ENCODE measurements at places on chromosomes 13 and 19.

DNA sequence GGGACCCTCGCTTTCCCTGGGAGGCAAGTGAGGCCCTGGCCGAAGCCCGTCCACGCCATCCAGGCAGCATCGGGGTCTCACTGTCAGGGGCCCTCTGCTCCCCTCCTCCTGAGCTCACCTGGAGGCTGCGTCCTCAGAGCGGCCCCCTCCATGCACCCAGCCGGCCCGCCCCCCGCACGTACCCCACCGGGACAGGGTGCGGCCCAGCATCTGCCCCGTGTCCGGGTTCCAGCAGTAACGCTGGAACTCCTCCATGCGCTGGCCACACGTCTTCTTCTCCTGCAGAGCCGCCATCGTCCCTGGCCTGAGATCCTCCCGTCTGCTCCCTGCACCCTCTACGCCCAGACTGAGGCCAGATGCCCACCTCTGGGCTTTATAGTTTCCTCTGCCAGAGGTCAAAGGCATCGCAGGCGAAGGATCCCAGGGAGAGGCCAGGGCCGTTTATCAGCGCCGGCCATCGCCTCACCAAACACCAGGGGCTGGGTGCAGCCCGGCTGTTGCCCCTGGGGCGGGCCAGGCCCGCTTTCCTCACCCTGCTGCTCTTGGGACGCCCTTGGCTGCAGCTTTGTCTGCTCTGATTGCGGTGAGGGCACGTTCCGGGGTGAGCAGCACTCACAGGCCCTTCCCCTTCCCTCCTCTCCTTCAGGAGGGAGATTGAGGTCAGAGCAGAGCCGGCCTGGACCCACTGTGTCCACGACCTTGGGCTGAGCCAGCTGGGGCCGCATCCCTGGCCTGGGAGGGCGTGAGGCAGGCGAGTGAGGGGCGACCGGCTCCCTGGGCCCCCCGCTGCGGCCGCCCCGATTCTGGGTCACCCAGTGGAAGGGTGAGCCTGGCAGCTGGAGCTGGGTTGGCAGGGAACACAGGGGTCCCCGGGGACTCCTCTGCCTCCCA is at the start of gene ATP4B:
TSS of gene ATP4B (minus strand) at position 348 of the 891 bp plus-strand sequence. CDS start at position 294, 54 bp downstream.
- DNase-seq = no peak

GRCh38 chr13:44304433-44304725 is 69.2 kb upstream of the SERP2 start:
- DNase-seq = no peak

DNA sequence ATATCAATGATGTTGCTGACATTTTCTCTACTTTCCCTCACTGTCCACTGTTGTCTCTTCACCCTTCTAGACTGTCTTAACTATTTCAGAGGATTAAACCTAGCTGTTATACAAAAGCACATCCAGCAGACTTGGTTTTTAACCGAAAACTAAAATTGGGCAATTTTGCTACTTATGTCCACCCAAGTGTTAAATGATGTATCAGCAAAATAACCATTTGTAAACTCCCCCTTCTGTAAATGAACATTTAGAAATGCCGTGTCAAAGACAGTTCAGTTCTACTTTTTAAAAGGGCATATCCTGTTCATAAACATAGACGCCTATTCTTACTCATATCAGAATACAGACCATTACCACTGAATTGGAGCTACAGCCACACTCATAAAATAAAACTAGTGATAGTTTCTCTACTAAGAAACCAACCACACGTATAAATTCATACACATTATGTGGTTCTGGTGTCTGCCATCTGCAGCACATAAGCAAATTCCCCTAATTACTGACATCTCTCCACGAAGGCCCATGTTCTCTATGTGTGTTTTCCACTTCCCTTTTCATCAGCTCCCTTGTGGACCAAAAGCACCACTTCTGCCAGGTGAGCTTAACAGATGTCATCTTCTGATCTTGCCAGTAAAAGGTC is 1091.8 kb downstream of the PCDH9 start:
- no peak for DNase-seq

DNA sequence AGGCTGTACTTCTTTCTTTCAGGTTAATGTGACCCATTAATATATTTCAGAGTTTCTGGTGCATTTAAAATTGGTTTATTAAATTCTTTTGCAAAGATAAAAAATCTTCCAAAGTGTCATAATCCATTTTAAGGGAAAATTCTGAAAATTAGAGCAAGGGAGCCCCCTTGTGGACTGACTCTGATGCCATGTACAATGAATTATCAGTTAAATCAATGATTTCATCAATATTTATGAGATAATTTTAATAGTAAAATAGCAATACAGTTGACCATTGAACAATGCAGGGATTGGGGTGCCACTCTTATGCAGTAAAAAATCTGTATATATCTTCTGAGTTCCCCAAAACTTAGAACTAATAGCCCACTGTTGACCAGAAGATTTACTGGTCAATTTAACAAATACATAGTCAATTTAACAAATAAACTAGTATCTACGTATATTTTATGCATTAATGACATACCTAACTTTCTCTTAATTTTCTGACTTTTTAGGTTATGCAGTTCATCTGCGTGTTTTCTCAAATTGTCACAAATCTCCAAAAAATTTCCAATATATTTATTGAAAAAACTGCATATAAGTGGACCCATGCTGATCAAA is 479.1 kb upstream of the MIR17HG start:
- DNase-seq = no peak

- no peak for DNase-seq
These were observed 1785.8 kb upstream of the PCDH20 start for GRCh38 chr13:63201493-63201892.

DNA sequence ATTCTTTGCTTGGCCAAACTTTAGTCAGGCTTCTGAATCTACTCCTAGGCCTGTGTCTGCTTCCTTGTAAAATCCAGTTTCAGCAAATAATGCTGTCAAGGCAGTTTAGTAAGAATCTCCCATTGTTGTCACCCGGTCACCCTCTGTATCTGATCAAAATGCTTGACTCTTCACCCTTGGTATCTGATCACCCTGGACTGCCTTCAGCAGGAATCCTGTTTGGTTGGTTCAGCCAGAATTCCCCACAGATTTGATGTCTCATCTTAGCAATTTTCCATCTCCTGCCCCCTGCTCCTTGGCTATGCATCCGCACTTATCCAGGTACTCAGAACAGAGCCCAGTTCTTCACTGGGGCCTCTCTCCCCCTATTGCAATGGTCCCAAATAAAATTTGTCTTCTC is 172.4 kb upstream of the UBL3 start:
- no peak for DNase-seq

DNA sequence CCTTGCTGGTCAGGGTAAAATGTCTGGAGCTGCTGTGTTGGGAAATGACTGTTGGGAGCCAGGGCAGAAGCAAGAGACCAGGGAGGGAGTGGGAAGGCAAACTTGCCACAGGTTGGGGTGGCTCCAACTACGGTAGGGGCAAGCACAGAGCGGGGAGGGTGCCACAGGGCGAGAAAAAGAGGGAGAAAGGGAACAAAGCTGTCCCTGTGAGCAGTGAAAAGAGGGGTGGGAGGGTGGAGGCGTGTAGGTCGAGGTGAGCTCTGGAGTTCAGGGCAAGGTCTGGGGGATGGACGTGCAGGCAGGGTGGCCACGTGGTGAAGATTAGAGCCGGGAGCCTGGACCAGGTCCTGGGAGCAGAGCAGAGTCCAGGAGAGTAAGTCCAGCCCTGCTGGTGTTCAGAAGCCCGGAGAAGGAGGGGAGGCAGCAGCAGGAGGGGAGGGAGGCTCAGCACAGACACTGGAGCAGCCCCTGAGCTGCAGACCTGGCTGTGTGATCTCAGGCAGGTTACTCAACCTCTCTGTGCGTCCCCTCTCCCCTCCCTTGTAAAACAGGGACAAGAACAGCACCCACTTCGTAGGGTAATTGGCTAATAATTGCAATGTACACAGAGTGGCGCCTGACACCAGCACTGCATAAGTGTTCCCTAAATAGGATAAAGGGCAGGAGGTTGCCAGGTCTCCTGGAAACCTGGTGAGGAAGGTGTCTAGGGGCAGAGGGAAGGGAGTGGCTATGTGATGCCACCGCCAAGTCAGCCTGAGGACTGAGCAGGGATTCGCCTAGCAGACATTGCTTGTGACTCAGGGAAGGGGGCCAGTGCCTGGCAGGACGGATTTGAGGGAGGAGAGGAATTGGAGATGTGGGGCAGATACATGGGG is 3.2 kb upstream of the POLR2E start:
- no peak for DNase-seq

- no peak for DNase-seq
These were observed 1036.5 kb downstream of the SLITRK5 start for GRCh38 chr13:88707646-88708045.

DNA sequence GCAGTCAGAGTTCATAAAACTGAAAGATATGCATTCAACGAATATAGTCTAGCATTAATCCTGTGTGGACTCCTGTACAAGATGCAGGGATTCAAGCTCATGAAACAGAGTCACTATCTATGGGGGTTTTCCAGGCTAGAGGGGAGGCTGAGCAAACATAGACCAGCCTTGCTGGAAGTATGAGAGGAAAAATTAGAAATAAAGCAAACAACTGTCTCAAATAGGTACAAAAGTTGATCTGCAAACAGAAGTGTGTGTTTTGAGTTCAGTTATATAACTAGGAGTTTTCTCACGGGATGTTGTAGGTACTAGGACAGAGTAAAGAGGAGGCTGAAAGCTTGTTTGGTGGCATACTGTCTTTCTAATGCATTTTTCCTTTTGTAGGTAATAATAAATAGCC is 8.5 kb upstream of the LGALS14 start:
- DNase-seq = no peak

GRCh38 chr13:47110141-47110540 is 213.3 kb upstream of the HTR2A start:
- no peak for DNase-seq

DNA sequence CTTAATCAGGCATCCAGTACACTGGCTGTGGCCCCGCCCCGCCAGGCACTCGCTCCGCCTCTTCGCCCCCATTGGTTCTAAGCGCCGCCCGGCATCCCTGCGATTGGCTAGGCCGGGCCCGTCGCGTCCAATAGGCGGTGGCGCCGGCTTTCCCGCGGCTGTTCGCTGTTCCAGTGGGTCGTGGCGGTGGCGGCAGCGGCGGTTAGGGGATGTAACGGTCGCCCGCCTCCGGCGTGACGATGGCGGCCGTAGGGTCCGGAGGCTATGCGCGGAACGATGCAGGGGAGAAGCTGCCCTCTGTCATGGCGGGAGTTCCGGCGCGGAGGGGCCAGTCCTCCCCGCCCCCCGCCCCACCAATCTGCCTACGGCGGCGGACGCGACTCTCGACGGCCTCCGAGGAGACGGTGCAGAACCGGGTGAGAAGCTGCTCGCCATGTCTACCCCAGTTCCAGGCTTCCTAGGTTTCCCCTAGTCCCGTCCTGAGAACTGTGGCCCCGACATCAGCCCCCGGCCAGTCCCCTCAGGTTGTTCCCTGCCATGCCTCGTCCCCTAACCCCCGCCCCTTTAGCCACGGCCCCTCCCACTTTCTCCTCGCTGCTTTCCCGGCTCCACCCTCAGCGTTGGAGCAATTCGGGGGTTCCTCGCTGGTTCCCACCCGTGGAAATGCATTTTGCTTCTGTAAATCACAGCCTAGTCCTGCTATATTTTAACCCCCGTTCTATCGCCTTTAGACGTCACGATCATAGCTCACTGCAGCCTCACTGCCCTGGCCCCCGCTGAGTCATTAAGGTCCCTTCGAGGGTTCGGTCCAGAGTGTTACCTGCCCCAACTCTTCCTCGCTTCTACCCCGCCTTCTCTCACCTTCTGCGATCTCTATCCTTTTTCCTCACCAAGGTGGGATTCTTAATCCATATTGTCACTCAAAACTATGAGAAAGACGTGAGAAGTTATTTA is at the start of gene WDR62:
TSS of gene WDR62 (plus strand) at position 165 of the 954 bp plus-strand sequence. CDS start at position 240, 75 bp downstream.
- peak; percentile 91 for DNase-seq

GRCh38 chr13:24648983-24649687 is 31.1 kb upstream of the ATP12A start:
- DNase-seq = no peak

DNA sequence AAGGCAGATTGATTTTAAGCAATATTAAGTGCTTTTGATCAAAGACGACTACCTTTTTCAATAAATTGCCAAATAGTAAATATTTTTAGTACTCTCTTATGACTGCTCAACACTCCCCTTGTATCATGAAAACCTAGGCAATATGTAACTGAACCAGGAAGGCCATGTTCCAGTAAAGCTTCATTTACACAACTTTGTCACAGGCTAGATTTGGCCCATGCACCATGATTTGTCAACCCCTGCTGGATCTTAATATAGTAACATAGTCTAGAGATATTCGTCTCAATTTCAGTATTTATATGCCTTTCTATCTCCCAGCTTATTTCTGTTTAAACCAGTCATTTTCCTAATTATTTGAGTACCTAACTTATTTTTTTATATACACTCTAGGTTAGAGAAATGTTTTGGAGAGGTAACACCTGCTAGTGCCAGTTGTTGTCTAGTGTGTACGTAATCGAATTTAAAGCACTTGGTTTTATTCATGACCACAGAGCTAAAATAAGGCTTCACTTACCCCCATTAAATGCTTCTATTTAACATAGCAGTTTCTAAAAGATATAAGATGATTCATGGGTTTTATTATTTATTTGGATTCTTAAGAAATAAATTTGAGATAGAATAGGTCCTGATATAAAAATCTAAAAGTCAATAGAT is 21.0 kb downstream of the TPP2 start:
- DNase-seq = no peak

DNA sequence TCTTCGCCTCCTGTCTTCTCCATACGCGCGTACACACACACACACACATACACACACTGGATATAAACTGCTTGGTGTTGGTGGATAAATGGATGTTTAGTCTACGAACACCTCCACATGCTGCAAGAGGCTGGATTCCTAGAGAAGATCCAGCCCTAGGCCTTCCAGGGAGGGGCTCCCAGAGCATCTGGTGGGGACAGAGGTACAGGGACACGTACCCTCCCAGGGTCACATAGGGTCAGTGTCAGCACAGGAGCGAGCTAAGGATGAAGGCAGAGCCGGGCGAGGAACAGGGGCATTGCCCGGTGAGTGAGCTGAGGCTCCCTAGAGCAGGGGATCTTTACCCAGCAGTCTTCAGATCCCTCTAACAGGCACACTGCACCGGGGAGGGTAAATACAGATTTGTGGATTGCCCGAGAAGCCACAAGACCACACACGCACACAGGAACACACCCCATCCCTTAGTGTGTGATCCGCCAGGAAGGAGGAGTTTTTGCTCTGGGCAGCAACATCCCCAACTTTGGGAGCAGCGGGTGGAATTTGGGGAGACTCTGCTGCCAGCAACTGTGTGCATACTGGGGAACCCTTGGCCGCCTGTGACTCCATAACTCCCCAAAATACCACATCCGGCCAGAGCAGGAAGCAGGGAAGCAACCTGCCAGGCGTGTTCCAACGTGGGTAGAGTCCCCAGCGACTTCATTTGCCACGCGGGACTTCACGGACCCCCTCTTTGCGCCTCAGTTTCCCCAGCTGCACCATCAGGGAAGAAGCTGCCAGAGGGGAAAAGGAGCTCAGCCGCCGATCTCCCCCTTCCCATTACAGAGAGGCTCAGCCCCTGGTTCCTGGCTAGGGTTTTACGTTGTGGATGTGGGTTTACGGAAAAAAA is 5.8 kb upstream of the TLE2 start:
- DNase-seq = no peak

Measured in stimulated activated CD4-positive, alpha-beta T cell treated with anti-CD3 and anti-CD28 coated beads, Interleukin-15, amount 100 ng/mL, for 1 hour (primary cell).